ENCODE measurements at places on chromosomes 2 and 18.
A peak's percentile ranks its signal among the peaks of the same experiment; 100 is the strongest.

- DNase-seq: no peak
Measured at GRCh38 chr18:78642296-78642951, 337.2 kb upstream of the SALL3 start.

GRCh38 chr18:9792565-9793245 is 84.6 kb downstream of the RAB31 start:
- DNase-seq: no peak

DNA sequence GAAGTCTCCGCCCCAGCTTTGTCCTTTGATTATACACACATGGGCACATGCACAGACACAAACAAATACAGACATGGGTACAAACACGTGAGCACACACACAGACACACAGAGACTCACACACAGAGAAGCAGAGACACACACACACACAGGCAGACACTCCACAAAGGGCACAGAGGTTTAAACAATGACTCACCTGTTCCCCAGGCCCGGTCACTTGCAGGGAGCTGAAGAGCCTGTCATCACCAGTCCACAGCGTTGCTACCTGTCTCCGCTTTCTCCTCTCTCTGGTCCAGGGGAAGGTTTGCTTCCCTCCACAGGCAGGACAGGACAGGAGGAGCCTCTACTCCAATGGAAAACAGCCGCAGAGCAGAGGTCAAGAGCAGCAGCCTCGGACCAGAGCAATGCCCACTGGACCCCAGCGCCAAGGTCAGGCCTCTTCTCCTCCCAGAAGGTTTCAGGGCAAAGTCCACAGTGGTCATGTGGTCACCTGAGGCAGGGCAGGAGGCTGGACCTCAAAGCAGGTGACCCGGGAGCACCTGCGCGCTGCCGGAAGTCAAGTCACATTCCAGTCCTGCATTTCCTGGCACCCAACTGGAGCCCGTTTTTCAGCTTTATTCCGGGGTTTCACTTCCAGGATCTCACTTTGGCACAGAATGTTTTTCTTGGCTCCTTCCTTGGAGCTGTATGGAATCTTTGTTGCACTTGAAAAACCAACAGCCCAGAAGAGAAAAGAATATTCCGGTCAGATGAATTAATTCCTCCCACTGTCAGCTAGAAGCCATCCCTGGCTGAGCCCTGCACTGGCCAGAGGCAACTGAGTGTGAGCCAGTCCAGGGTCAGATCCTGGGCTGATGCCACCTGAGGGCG is at the start of gene RAB17:
TSS of gene RAB17 (minus strand) at position 463 of the 869 bp plus-strand sequence. CDS start 4,580 bp downstream, outside the sequence.
- DNase-seq: peak; percentile 48

GRCh38 chr2:218618102-218618860 is 10.6 kb downstream of the PLCD4 start:
- DNase-seq: no peak

DNA sequence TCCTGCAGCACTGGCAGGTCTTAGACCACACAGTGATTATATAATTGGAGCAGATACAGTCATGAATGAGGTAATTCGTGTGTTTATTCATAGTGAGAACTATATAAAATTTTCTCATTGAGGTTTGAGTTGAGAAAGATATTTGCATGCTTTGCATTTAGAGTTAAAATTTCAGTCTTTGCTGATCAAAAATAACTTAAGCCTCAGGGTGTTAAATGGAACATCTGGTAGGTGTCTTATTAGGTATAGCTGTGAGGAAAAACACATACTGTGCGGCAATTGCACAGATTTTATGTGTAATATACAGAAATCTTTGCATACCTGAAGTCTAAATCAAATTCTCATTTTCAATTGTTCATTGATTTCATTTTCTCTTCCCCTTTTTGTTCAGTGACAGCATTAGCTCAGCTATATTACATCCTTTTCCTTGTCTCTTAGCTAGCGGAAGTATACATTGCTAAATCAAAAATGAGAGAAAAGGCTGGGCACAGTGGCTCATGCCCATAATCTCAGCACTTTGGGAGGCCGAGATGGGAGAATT is 21.2 kb downstream of the GORASP2 start:
- DNase-seq: no peak

Data from SHP77 (cell line).